ENCODE measurements at places on chromosomes 2 and 18. TPM values are rescaled to one million over a fixed set of nuclear protein-coding genes. Genes with fewer than 3 reads are reported as not detected.

DNA sequence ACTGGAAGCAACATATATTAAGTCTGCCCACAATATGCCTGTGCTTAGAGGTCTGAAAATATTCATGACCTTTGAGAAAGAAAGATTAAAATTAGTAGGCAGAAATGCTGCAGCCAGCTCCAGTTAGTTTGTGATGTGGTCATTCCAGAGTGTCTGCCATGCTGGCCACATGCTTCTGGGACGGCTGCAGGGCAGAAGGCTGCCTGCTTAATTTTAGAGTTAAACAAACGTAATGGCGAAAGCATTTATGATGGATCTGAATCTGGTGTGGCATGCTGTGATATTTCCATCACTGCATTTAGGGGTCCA, 95.4 kb downstream of the FHOD3 start:
- DNase-seq: no peak
- H3K27me3 ChIP-seq: no peaks in the 10 kb centered on the region
- H3K4me1 ChIP-seq: no peaks in the 10 kb centered on the region
- no peak overlapping the region for H3K4me3 ChIP-seq

DNA sequence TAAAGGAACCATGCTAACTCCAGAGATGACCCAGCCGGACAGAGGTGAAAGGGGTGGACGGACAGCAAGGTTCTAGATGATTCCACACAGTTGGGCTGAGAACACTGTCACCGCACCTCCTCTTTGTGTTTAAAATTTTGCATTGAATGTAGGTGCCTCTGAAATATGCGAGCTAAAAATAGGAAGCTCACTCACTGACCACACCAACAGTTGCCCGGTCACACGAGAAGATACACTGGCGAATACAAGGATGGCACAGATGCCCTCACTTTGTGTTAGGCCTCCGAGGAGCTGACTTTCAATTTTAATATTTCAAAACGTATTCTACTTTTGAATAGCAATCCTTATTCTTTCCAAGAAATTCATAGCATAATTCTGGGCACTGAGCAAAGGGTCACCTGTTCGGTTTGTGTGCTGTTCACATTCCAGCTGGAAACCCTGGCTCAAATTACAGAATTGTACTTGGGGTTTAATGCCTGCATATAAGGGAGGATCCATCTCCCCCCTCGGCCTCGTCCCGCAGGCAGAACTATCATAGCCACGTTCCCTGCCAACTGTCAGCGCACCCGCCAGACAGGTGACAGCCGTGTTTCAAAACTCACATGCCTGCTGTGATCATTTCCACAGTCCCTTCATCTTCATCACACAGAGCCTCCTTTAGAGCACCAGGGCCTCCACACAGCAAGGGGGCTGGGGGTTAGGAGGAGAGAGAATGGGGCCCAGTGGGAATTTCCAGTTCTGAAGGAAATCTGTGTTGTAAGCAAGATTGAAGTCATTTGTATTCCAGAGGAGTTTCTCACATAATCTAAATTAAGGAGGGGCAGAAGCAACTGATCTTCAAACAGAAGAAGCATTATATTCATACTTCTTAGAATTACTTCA, 48.2 kb downstream of the ADI1 start:
- DNase-seq: no peak
- H3K27me3 ChIP-seq: no peaks in the 10 kb centered on the region
- H3K36me3 ChIP-seq: peaks cover 29% of the 10 kb centered on the region
- H3K4me3 ChIP-seq: no peak overlapping the region
- no peaks in the 10 kb centered on the region for H3K4me1 ChIP-seq

- H3K4me3 ChIP-seq: no peak overlapping the region
- no peaks in the 10 kb centered on the region for H3K27me3 ChIP-seq
- no peak for DNase-seq
These were observed 1057.5 kb upstream of the FAM98A start for GRCh38 chr2:34656632-34657031.

GRCh38 chr2:8198766-8199382, 483.0 kb upstream of the ID2 start:
- no peak overlapping the region for H3K27ac ChIP-seq
- no peak for DNase-seq
- peaks cover 22% of the 10 kb centered on the region for H3K4me1 ChIP-seq
- H3K36me3 ChIP-seq: peaks cover 21% of the 10 kb centered on the region
- H3K27me3 ChIP-seq: no peaks in the 10 kb centered on the region

- H3K27ac ChIP-seq: no peak overlapping the region
- H3K27me3 ChIP-seq: no peaks in the 10 kb centered on the region
- no peaks in the 10 kb centered on the region for H3K4me1 ChIP-seq
These were observed 739.1 kb upstream of the LRRTM1 start for GRCh38 chr2:81043681-81044080.

DNA sequence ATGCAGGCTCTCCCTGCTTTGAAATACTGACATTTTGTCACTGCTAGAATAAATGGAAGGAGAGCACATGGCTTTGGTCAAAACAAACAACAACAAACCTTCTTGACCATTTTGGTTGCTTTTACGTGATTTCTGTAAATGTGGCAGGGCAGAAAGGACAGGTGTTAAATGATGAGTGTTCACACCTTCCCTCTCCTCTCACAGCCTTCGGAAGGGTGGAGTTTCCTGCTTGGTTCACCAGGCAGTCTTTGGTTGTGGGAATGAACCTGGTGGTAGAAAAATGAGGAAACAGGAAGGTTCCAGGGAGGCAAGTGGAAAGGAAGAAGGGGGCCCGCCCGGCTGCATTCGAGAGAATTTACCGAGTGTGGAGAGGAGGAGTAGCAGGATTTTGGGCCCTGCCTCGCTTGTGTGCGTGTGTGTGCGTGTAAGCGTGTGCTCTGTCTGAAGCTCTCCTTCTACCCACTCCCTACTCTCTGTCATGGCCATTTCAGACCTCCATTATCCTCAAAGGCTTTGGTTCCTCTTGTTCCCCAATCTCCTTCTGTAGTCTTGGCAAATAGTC, 23.7 kb upstream of the SPP2 start:
- no peak overlapping the region for H3K27ac ChIP-seq
- H3K4me3 ChIP-seq: no peak overlapping the region

DNA sequence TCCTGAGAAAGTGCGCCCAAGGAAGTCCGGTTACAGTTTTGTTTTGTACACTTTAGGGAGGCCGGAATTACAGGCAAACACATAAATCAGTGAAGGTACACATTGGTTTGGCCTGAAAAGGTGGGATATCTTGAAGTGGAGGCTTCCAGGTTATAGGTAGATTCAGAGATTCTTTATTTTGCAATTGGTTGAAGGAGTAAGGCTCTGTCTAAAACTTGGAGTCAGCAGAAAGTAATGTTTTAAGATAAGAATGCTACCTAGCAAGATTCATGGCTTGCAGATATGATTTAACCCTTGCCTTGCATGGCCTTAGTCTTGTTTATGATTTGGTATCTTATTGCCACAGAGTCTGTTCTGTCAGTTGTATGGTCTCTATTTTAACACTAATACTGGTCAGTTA, 165.9 kb upstream of the NDUFV2 start:
- no peaks in the 10 kb centered on the region for H3K36me3 ChIP-seq
- H3K4me3 ChIP-seq: no peak overlapping the region
- H3K27ac ChIP-seq: no peak overlapping the region
- no peak for DNase-seq

GRCh38 chr2:160574468-160575140, 81.0 kb upstream of the RBMS1 start:
- H3K27me3 ChIP-seq: peaks cover 3% of the 10 kb centered on the region
- DNase-seq: no peak
- no peak overlapping the region for H3K4me3 ChIP-seq
- no peaks in the 10 kb centered on the region for H3K36me3 ChIP-seq

DNA sequence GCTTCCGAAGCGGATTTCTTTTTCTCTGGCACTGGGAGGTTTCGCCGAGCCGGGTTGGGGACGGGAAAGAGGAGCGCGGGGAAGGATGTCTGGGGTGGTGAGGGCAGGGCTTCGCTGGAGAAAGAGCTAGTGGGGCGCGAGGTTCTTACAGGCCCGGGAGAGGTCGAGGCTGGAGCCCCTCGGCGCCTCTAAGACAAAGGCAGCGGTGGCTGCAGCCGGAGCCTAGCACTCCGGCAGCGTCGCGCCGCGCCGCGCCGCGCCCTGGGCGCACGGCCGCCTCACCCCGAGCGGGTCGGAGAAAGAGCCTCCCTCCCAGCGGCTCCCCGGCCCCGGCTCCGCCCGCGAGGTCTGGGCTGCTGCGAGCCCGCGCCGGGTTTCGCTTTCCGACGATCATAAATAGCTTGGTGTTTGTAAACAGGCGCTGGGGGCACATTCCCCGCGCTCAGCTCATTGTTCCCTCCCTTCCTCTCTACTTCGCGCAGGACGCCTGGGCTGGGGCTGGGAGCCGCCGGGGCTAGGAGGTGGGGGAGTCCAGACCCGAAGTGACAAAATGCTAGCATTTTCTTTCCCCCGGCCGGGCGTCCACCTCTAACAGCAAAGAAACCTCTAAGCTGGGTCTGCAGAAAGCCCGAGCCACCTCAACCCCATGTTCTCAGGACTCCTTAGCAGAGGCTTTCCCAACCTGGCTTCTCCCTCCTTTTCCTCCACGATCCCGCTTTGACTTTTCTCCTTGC, 813 bp upstream of the MEIS1 start:
- no peak for DNase-seq
- H3K27me3 ChIP-seq: peaks cover 85% of the 10 kb centered on the region
- no peak overlapping the region for H3K27ac ChIP-seq
- H3K36me3 ChIP-seq: peaks cover 3% of the 10 kb centered on the region

GRCh38 chr18:63970809-63971205, 926 bp downstream of the SERPINB8 start:
- no peaks in the 10 kb centered on the region for H3K27me3 ChIP-seq

- peaks cover 8% of the 10 kb centered on the region for H3K27me3 ChIP-seq
- no peak overlapping the region for H3K4me3 ChIP-seq
- H3K4me1 ChIP-seq: peaks cover 10% of the 10 kb centered on the region
- no peaks in the 10 kb centered on the region for H3K36me3 ChIP-seq
- H3K27ac ChIP-seq: no peak overlapping the region
These were observed 7.6 kb upstream of the ASXL2 start for GRCh38 chr2:25885933-25886332.

SKOR2 gene
- not detected for total RNA-seq

COLEC11 gene
- total RNA-seq: 0.11 TPM

TBR1 gene
- not detected for total RNA-seq

HRH4 gene
- 0.16 TPM for total RNA-seq

ZC3H8 gene
- total RNA-seq: 33.4 TPM

SCYGR6 gene
- total RNA-seq: not detected

ST3GAL5 gene
- 13.8 TPM for total RNA-seq

NPHP1 gene
- 1.0 TPM for total RNA-seq

ACMSD gene
- total RNA-seq: not detected

TNS1 gene
- total RNA-seq: 0.91 TPM

GALNT1 gene
- total RNA-seq: 39.3 TPM

FAP gene
- total RNA-seq: not detected

C2orf66 gene
- total RNA-seq: 0.25 TPM

Measured in activated T-helper 2 cell treated with anti-CD3 and anti-CD28 coated beads, Interferon-gamma antibody, Interleukin-2, Interleukin-4, amounts not matched to agents 10 μg/mL and 5 μg/mL and 100 μg/mL, durations not matched to agents 14 hours and 24 hours and 36 hours (primary cell).